ENCODE measurements at places on chromosomes 7 and 10.

GRCh38 chr10:73655257-73655989 is 406 bp downstream of the SYNPO2L start:
- no peak for DNase-seq

DNA sequence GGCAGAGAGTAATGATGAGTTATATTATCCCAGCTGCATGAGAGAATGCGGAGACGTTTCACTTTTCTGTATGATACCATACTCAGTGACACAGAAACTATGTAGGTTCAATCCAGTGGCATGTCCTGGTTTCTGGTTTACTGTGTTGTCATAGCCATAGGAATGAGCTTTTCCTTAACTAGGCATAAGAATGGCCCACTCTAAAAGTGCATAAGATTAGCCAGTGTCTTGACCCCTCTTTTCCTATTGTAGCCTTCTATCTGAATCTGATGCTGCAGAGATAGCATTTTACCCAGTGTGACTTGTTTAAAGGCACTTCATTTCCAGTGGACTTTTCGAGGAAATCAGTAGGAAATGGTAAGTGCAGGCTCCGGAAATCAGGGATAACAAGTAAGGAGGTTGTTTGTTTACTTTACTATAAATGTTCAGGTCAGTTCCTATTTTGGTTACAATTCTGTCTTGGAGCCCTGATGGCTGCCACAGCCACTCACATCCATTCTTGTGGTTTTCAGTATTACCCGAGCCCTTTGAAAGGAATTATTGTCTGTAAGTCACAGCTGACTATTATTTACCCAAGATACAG is 70.5 kb downstream of the SEMA3A start:
- no peak for DNase-seq

DNA sequence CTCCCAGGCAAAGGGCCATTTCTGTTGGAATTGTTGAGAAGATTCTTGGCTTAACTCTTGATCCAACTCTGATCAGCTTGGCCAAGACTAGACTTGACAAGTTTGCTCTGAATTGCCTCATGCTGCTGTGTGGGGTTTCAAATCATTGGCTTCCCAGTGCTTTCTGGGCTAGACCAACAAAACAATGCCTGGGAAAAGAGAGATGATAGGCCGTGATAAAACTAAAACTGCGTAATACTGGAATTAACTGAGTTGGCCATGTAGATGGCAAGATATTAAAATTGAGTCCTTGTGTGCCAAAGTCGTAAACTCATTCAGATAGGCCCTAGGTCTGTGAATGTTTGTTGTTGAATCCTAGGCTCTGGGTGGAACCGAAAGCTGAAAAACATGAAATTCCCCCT is 222.6 kb downstream of the MGMT start:
- DNase-seq = no peak

DNA sequence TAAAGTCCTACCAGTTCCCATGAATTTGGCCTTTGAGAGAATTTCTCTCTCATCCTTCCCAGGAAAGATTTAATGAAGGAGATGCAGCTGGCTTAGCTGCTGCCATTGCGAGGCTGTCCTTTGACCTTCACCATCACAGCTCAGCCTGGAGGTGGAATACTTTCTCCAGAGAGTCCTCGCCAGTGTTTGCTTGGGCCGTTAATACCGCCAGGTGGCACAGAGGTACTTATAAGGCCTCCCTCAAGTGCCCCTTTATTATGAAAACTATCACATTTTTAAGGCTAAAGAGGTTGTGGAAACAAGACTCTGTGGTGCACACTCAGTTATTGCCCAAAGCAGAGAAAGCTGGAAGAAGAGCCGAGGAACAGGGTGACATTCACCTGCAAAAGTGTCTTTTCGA is 330.6 kb downstream of the CCSER2 start:
- DNase-seq = no peak

DNA sequence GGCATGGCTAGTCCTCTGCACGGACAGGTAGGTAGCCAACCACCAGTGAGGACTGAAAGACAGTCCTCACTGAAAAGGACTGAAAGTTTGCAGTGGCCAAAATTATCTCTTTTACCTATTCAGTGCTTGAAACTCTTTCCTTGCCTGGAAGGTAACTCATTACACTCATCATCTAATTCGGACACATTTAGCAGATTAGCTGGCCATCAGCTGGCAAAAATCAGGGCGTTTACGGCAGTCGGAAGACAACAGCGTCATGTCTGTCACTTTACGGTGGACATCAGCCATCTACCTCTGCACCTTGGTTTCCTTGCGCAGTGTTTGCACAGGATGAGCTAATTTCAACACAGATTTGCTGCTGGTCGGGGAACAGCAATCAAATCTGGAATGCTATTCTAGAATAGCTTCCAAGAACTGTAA is 740 bp downstream of the ANXA7 start:
- DNase-seq = no peak

GRCh38 chr10:132099389-132100090 is 33.8 kb downstream of the JAKMIP3 start:
- DNase-seq = no peak

DNA sequence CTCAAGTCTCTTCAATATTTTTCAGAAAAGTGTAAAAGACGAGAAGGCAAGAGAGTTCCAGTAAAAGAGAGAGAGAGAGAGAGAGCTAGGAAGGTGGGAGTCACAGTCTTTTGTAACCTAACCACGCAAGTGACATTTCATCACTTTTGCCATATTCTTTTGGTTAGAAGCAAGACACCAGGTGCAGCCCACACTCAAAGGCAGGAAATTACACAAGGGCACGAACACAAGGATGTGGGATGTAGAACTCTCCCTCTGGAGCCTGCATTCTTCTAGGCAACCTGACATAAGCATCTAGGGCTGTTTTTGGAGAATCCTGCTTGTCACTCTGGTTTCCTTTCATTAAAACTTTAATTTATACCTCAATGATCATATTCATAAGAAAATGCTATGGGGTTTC is 1213.1 kb downstream of the DNAJB9 start:
- no peak for DNase-seq

GRCh38 chr7:3649250-3649649 is 348.2 kb downstream of the SDK1 start:
- DNase-seq = no peak

DNA sequence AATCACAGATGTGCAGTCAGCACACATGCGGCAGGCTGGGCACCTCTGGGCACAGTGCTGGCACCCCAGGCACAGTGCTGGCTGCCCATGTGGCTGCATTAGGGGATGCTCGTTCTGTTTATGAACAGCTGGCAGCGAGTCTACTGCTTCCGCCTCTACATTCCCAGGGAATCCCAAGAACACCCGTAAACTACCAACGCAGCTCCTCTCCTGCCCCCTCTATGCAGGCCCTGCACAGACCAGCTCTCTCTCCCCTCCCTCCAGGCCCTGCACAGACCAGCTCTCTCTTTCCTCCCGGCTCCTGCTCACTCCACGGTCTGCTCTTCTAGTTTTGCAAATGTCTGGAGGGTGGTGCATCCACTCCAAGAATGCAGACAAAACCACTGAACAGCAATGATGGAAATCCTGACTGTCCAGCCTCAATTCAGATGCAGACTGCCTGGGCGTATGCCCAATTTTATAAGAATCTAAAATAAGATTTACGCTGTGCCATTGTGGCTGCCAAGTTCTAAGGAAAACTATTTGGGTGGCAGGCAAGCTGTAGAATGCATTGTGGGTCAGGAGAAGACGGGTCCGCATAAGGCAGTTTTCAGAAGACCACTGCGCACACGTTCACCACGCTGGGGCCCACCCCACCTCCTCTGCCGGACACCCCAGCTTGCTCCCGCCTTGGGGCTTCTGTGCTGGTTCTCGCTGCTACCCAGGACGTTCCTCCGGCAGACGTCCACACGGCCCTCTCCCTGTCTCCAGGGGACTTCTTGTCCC is 234.6 kb downstream of the ZMYND11 start:
- DNase-seq = no peak

DNA sequence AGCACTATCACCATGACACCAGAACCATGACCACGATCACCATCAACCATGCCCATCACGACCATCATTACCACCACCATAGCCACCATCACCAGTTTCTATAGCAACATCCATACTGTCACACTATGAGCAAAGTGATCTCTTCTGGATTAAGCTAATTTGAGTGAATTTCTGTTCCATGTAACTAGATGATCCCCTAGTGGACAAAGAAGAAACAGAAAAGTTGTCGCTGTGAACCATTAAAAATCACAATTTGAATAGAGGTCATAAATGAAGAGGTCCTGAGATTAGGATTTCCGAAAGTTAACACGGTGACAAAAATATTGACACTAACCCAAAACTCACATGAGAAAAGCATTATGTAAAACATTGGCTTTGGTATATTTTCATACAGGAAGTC is 77.6 kb downstream of the CLRN3 start:
- no peak for DNase-seq

DNA sequence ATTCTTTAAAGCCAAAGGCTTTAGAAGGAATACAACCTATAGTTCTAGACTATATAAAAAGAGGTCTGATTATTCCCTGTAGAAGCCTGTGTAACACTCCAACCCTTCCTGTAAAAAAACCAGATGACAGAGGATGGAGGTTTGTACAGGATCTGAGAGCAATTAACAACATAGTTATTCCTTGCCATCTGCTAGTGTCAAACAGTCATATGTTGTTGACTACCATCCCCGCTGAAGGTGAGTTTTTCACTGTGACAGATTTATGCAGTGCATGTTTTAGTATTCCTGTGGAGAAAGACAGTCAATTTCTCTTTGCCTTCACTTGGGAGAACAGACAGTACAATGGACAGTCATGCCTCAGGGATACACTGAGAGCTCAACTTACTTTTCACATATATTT is 19.0 kb upstream of the SLC26A4 start:
- no peak for DNase-seq

- no peak for DNase-seq
Observed at GRCh38 chr7:8278183-8278582, 16.2 kb upstream of the ICA1 start.

DNA sequence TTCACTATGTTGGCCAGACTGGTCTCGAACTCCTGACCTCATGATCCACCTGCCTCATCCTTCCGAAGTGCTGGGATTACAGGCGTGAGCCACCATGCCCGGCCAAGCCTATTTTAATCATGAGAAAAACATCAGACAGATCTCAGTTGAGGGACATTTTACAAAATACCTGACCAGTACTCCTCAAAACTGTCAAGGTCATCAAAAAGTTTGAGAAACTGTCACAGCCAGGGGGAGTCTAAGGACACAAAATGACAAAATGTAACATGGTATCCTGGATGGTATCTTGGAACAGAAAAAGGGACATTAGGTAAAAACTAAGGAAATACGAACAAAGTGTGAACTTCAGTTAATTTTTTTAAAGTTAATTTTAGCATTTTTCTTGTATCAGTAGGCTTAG is 219.8 kb upstream of the PPP1R3A start:
- DNase-seq = no peak

DNA sequence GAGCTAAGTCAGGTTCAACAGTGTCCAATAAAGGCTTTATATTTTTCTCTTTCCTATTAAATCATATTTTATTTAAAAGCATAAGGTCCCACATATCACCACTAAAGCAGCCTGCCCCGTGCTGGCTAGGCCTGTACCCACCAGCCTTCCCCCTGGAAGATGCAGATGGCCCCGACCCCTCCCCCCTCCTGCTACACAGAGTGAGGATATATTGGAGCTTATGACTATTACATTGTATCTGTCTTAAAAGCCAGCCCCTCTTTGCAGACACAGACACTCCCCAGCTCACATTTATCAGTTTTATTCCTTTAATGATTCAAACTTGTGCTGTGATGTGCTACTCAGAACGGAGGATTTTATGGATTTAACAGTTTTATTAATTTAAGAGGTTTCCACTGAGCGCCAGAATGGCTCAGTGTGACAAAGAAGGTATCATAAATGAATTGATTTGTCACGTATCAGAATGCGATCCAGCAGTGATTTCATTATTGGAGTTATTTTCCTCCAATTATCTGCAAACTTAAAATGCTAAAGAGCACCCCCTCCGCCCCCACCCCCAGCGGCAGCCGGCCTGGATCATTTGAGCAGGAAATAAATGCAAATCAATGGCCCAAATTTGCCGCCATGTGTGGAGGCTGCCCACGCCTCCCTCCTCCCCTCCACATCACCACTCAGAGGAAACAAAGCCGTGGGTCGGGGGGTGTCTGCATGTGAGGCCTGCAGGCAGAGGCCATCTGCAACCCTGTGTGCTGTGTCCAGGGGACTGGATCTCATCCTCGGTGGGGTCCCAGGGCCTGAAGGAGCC is 72.6 kb upstream of the ZMIZ1 start:
- no peak for DNase-seq

DNA sequence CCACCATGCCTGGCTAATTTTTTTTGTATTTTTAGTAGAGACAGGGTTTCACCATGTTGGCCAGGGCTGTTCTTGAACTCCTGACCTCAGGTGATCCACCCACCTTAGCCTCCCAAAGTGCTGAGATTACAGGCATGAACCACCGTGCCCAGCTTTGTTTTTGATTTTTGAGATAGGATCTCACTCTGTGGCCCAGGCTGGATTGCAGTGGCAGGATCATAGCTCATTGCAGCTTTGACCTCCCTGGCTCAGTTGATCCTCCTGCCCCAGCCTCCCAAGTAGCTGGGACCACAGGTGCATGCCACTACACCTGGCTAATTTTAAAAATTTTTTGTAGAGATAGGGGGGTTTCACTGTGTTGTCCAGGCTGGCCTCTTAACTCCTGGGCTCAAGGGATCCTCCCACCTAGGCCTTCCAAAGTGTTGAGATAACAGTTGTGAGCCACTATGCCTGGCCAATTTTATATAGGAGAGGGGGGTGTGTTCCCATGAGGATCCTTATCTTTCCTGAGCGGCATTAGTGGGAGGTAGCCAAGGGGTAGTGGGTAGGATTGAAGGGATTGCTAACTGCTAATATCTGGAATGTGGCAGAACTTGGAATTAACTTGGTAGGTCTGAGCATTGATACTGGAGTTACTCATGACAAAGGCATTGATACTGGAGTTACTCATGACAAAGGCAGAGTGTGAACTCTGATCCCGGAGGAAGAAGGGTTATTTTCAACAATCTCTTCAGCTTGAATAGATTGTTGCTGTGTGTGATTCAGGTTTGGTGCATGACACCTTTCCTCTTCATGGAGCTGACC is 1.0 kb upstream of the NOLC1 start:
- DNase-seq = no peak

- no peak for DNase-seq
Observed at GRCh38 chr10:72274213-72274729, 547 bp downstream of the DDIT4 start.

GRCh38 chr7:81394029-81394428 is 375.8 kb downstream of the HGF start:
- DNase-seq = no peak
